Pulmonary artery endothelial cell (primary cell): ENCODE measurements at places on chromosomes 7 and 10. TPM values are rescaled to one million over a fixed set of nuclear protein-coding genes. Genes with fewer than 3 reads are reported as not detected.

Gene SPDYE1
- not detected in 2 replicates for total RNA-seq

GRCh38 chr10:5732141-5732540 is 47.5 kb downstream of the TASOR2 start:
- DNase-seq, result no peak

Gene EN2
- 0.04 TPM in 1 of 2 replicates, not detected in the other for total RNA-seq

DNA sequence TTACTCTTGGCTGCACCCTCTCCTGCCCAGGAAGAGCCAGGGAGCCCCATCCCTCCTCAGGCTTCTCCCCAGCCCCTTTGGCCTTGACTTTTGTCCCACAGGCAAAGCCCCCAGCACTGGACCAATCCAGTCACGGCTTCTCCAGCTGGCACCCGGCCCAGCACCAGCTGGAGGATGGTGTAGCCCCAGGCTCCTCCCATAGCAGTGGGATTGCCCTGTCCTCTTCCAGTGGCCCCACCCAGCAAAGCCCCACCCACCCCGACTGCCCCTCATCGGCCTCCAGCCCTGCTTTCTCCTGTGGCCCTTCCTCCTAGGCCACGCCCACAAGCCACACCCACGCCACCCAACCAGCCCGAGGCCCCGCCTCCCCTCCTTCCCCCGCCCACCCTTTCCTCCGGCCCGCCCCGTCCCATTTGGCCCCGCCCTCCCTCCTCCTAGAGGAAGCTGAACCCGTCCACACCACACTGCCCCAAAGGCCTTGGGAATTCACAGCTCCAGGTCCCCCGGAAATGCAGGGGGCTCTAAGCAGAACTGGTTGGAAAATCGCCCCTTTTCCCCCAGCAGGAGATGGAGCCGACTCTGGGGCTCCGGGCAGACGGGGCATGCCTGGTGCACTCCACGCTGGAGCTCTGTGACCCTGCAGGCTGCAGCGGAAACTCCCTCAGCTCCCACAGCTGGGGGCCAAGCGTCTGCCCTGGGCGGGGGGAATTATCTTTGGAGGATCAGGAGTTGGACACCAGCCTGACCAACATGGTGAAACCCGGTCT is 25.2 kb downstream of the GET4 start:
- DNase-seq, result peak; percentile 13

- no peak for DNase-seq
These were observed 154.9 kb upstream of the ITGB1 start for GRCh38 chr10:33112831-33113455.

GRCh38 chr7:35657125-35657524 is 37.8 kb downstream of the HERPUD2 start:
- no peak for DNase-seq

Gene CYTH3
- total RNA-seq, result 10.0 and 12.1 TPM in 2 replicates

Gene ARID5B
- total RNA-seq, result 4.6 and 17.0 TPM in 2 replicates

DNA sequence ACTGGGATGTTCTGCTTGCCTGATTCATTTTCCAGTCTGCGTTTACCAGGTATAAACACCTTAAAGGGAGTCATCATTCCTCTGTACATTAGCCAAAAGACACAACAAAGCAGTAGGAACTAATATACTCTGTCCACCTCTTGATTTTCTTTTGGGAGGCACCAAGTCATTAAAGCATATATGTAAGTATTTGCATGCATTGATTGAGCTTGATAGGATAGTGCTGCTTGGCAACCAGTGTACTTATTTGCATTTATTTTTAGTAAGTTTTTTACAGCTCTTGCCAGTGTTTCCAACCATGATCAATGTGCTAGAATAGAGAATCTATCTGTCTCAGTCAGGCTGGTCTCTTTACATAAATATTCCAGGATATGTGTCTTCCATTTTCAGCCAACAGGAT is 353.3 kb upstream of the SEMA3C start:
- DNase-seq, result no peak

Gene AKR1B15
- not detected in 2 replicates for total RNA-seq

Gene FFAR4
- not detected in 2 replicates for total RNA-seq

Gene ACBD7
- 2.6 and 3.1 TPM in 2 replicates for total RNA-seq

DNA sequence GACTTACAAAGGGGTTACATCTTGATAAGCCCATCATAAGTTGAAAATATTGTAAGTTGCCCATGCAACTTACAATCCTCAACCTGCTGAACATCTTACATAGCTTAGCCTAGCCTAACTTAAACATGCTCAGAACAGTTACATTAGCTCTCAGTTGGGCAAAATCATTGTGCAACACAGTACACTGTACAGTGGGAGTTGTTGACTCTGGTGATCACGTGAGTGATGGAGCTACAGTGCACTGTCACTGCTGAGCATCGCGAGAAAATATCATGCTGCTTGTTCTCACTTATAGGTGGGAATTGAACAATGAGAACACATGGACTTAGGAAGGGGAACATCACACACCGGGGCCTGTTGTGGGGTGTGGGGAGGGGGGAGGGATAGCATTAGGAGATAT is 214.9 kb upstream of the ZMIZ1 start:
- DNase-seq, result no peak

DNA sequence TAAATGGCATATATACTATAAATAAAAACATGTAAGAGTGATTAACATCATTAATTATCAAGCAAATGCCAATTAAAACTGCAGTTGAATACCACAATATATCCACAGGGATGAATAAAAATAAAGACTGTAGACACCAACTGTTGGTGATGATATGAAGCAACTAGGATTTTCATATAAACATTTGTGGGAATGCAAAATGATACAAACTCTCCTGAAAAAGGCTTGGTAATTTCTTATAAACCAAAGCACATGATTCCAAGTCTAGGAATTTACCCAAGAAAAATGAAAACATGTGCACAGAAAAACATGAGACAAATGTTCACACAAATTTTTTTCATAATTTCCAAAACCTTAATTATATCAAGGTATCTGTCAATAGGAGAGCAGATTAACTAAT is 448.1 kb downstream of the ETV1 start:
- DNase-seq, result no peak

DNA sequence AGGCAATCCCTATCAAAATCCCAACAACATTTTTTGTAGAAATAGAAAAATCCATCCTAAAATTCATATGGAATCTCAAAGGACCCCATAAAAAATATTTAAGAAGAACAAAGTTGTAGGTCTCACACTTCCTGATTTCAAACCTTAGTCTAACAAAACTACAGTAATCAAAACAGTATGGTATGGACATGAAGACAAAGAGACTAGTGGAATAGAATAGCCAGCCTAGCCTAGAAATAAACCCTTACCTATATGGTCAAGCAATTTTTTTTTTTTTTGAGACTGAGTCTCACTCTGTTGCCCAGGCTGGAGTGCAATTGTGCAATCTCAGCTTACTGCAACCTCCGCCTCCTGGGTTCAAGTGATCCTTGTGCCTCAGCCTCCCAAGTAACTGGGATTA is 3.6 kb upstream of the TMEM120A start:
- no peak for DNase-seq

DNA sequence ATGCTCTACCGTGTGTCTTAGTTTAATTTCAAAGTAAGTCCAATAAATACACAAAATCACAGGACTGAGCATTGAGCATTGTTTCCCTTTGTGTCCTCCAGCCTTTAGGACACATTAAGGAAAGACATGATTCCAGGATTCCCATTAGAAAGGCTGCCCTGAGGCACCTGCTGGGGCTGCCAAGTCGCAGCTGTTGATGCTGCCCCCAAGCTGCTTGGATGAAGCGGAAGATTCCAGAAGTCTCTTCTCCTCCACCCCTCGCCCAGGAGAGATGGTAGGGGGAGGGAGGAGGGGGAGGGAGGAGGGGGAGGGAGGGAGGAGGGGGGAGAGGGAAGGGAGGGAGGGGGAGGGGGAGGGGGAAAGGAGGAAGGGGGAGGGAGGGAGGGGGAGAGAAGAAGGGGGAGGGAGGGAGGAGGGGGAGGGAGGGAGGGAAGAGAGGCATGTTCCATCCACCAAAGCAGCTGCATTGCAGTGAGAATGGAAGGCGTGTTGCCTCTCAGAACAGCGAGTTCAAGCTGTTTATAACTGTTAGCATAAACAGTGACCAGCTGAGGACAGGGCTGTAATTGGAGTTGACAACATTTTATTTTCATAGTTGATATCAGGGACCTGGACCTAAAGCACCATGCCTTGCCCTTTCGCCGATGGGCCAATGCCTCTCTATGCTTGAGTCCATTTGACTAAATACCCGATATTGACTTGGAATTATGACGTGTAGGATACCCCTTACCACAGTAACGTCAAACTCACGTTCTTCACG is 67.3 kb downstream of the DIP2C start:
- no peak for DNase-seq

DNA sequence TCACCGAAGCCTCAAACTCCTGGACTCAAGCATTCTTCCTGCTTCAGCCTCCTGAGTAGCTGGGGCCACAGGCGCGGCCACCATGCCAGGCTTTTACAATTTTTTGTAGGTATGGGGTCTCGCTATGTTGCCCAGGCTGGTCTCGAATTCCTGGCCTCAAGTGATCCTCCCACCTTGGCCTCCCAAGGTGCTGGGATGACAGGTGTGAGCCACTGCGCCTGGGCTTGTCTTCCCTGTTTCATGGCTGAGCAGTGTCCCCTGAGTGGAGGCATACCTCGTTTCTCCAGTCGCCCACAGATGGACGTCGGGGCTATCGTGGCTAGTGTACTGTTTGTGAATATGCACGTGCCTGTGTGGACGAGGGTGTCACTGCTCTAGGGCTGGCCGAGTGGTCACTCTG is 11.3 kb downstream of the INPP5A start:
- DNase-seq, result no peak

DNA sequence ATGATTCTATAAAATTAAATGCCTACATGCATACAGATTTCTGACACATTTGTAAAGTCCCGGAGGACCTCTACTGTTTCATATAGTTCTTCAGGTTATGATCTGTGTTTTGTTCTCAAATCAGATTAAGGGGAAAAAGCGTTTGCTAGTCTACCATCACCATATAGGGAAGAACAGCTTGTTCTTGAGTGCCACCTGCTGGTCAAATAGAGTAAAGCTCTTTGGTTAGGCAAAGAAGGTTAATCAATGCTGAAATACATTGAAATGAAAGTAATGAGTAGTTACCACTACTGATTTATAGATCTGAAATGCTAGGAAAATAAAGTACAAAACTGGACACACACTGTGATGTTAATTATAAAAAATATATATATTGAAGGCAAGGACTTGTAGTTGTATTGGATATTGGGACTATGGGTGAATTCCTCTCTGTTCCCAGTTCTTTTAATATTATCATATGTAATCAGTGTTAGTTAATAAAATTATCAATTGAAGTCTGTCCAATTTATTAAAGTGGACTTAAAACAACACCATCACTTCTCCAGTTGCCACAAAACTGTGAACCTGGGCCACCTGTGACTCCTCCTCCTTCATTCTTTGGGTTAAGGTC is 72.6 kb upstream of the PDLIM1 start:
- peak; percentile 36 for DNase-seq

GRCh38 chr7:3068530-3068929 is 24.9 kb upstream of the CARD11 start:
- DNase-seq, result no peak

- no peak for DNase-seq
These were observed 387.7 kb upstream of the PFKP start for GRCh38 chr10:2679646-2680045.

DNA sequence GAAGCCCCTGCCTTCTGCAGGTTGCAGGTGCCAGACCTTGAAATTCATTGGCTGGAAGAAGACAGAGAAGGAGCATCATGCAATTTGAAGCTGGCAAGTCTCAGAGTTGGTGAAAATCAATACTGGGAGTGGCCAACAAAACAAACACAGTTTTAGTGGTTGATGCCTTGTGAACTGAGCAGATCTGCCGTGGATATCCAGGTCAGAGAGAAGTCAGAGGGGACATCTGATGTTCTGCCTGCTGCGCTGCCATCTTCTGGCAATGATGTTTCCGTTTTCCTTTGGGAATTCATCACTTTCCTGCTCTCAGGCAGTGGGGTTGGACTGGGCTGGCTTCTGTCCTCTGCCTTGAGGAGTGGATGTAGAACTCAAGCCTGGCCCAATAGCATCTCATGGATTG is 132.0 kb downstream of the RPS24 start:
- no peak for DNase-seq

DNA sequence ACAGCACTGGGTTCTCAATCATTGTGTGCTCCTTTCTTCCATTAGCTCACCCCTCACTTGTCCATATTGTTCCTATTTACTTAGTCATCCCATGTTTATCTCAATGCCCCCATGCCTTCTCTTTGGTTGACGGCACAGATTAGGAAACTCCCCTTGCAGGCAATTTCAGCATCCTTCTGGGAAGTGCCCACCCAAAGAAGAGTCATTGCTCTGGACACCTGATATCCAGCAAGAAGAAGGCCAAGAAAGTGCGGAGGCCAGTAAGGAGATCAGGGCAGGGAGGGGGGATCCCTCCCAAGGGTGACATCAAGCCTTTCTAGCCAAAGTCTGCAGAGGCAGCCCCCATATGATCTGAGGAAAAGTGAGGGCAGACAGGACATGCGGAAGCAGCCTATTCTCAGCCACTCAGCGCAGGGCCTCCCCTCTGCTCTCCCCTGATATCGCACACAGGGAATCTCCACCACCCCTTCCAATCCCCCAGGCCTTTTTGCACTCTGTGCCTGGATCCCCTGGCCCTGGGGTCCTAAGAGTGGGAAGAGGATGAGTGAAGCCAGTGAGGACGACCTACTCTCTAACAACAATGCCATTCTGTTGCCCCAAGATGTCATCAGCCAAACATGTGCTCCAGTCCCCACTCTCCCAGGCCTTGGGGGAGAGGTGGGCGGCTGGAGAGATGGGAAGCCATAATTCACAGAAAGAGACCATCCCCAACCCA is 1.8 kb downstream of the TRPV6 start:
- DNase-seq, result no peak
